Thymus (tissue), 14 donors: ENCODE measurements at places on chromosomes 3 and 15. TPM values are rescaled to one million over a fixed set of nuclear protein-coding genes. Genes with fewer than 3 reads are reported as not detected.

GRCh38 chr3:70247955-70248354 lies 64.5 kb downstream of the MDFIC2 start:
- H3K36me3 ChIP-seq: no peaks in the 10 kb centered on the region
- H3K4me3 ChIP-seq: no peak overlapping the region
- no peaks in the 10 kb centered on the region for H3K27me3 ChIP-seq
- no peaks in the 10 kb centered on the region for H3K4me1 ChIP-seq

Gene UBL7
- total RNA-seq: 78.3 TPM

Gene LTK
- 0.14 TPM for total RNA-seq

GRCh38 chr15:82650046-82650670 lies 3.0 kb upstream of the CPEB1 start:
- H3K27me3 ChIP-seq: peaks cover 43% of the 10 kb centered on the region
- H3K27ac ChIP-seq: no peak overlapping the region
- H3K4me3 ChIP-seq: no peak overlapping the region
- H3K4me1 ChIP-seq: peaks cover 11% of the 10 kb centered on the region
- DNase-seq: no peak

Gene PLSCR2
- total RNA-seq: 0.28 TPM

GRCh38 chr3:47705391-47705790 lies 76.3 kb downstream of the SMARCC1 start:
- DNase-seq: no peak
- H3K4me1 ChIP-seq: no peaks in the 10 kb centered on the region
- H3K27ac ChIP-seq: no peak overlapping the region
- H3K4me3 ChIP-seq: no peak overlapping the region

- H3K36me3 ChIP-seq: no peaks in the 10 kb centered on the region
- no peaks in the 10 kb centered on the region for H3K27me3 ChIP-seq
- no peak overlapping the region for H3K4me3 ChIP-seq
- no peaks in the 10 kb centered on the region for H3K4me1 ChIP-seq
- DNase-seq: no peak
Observed at GRCh38 chr15:60634815-60635214, 155.9 kb upstream of the ICE2 start.

- H3K4me1 ChIP-seq: no peaks in the 10 kb centered on the region
- H3K27ac ChIP-seq: no peak overlapping the region
- no peaks in the 10 kb centered on the region for H3K36me3 ChIP-seq
- no peak overlapping the region for H3K4me3 ChIP-seq
- H3K27me3 ChIP-seq: no peaks in the 10 kb centered on the region
Observed at GRCh38 chr15:52082197-52083036, 30.2 kb downstream of the BCL2L10 start.

DNA sequence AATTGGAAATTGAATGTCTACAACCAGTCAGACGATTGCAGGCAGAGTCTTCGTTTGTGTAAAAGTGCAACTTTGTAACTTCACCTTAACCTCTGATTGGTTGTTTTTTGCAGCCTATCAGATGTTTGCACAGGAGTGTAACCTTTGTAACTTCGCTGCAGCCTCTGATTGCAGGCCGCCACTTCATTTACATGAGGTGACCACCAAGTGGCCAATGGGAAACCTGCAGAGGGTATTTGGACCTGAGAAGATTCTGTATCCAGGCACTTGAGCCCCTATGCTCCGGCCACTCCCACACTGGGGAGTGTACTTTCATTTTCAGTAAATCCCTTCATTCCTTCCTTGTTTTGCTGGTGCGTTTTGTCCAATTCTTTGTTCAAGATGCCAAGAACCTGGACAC lies 68.1 kb upstream of the PFN2 start:
- DNase-seq: no peak
- no peaks in the 10 kb centered on the region for H3K36me3 ChIP-seq
- no peaks in the 10 kb centered on the region for H3K4me1 ChIP-seq
- H3K27me3 ChIP-seq: no peaks in the 10 kb centered on the region
- H3K27ac ChIP-seq: no peak overlapping the region

DNA sequence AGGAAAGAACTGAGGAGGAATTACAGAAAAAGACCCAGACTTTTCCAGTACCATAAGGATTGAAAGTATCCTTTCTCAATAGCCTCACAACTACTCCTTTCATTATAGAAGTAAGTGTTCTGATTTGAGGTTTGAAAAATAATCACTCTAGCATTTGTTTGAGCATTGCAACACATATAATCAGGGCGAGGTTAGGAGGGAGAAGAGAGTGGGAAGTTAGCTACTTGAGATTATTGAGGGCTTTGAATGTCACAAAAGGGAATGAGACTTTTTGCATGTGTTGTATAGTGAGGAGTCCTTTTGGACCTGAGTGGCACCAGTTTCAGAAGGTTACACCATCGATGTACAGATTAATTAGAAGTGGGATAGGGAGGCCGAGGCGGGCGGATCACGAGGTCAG lies 65.2 kb upstream of the TNIK start:
- H3K4me3 ChIP-seq: no peak overlapping the region
- no peak overlapping the region for H3K27ac ChIP-seq
- no peaks in the 10 kb centered on the region for H3K36me3 ChIP-seq

Gene FAM3D
- 0.14 TPM for total RNA-seq
